NCI-H1092 (cell line): ENCODE measurements at places on chromosomes 2 and 18.

DNA sequence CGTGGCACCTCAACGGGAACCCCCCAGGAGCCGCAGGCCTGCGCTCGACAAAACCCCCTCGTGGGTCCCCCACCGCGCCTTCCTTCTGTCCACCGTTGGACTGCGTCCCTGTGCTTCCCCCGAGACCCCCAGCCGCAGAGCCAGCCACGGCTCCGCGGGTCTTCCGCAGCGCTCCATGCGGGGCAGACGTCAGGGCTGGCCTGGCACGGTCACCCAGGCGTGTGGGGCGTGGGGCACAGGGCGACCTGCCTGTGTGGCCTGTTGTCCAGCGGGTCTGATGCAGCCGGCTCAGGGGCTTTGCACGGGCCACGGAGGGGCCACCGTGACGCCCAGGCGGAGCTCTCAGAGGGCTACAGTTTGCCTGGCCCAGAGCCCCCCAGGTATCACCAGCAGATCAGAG, 11.0 kb downstream of the NFATC1 start:
- no peak for DNase-seq

DNA sequence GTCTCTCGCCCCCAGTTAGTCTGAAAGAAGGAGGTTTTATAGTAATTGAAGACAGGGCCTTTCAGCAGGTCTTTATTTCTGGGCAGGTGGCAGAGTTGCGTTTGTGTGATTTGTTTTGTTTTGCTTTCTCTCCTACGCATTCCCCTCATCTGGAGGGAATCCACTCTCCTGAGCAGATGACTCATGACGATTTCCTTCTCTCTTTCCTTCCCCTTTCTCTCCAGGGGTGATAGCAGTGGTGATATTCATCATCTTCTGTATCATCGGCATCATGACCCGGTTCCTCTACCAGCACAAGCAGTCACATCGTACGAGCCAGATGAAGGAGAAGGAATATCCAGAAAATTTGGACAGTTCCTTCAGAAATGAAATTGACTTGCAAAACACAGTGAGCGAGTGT, 888.8 kb downstream of the CNTNAP5 start:
- DNase-seq, result no peak

DNA sequence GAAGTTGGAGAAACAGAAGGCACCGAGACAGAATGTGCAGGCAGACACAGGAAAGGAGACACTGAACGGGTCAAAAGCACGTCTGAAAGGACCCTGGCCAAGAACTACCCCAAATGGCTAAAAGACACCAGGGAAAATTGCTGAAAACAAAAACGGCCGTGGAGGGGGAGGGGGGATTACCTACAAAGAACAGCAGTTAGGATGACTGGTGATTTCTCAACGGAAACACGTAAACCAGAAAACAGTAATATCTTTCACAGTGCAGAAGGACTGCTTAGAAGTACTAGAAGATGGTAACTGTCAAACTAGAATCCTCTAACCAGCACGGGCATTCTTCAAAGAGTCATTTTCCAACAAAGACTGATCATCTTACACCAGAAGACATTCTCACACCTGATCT, 142.6 kb downstream of the HDAC4 start:
- no peak for DNase-seq

DNA sequence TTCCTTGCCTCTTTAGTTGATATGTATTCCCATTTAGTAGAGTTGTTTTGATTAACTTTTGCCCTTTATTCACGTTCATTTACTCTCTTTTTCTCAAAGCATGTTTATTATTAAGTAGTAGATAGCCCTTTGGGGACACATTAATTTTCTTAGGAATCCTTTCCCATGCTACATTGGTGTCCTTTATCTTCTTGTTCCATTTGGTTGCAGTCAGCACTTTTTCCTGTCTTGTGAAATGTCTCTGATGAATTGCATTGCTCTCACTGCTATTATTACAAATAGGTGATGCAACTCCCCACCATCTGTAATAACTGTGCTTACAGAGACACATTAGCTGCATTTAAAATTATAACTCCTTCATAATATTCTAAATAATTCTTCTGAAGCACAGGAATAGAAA, 428.5 kb upstream of the CNTNAP5 start:
- DNase-seq, result no peak

GRCh38 chr2:12352889-12353288, 363.8 kb upstream of the TRIB2 start:
- DNase-seq, result peak; percentile 89

DNA sequence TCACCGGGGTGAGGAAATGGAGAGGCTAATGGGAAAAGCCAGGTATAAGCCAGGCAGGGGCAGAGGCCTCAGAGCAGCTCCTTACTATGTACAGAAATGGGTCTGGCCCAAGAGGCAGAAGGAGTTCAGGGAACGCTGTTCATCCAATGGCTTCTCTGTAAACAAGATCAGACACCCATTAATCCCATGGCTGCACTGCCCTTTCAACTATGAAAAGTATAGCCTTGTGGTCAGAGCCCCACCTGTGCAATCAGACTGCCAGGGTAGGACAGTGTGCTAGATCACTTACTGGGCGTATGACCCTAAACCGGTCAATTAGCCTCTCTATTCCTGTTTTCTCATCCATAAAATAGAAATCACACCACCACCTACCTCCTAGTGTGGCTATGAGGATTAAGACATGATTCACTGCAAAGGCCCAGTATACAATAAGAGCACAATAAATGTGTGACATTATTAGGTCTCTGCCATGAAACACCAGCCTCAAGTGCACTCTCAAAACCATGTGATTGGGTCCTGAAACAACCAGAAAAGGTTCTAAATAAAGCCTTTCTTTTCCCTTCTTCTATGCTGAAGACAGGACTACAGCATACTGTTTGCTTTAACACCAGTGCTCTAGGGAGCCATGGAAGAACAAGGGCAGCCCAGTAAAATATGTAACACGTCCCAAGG, 4.4 kb downstream of the ANKRD44 start:
- no peak for DNase-seq

GRCh38 chr18:332007-332406, 64.2 kb upstream of the THOC1 start:
- DNase-seq, result no peak

- DNase-seq, result no peak
Observed at GRCh38 chr2:120885749-120886148, 150.1 kb downstream of the GLI2 start.

GRCh38 chr2:60148716-60149115, 404.7 kb downstream of the BCL11A start:
- no peak for DNase-seq

GRCh38 chr2:188607501-188607900, 315.8 kb downstream of the GULP1 start:
- DNase-seq, result no peak

DNA sequence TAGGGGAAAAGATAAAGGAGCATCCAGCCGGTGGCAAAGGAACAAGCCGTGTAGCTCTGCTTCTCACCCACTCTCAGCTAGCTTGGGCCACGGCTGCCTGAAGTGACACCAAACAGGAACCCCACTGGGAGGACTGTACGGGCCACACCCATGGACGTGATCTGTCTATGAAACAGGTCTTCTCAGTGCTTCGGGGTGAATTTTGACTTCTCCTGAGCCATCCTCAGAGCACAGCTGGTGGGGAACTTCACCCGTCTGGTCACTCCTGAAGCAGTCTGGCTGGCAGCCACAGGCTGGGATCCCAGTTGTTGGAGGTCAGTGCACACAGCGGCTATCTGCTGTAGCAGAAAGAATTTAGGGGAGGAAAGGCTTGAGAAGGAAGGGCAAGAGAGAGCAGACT, 223.8 kb downstream of the FAM210A start:
- DNase-seq, result no peak

GRCh38 chr2:166297951-166298350, 77.8 kb downstream of the SCN9A start:
- no peak for DNase-seq

DNA sequence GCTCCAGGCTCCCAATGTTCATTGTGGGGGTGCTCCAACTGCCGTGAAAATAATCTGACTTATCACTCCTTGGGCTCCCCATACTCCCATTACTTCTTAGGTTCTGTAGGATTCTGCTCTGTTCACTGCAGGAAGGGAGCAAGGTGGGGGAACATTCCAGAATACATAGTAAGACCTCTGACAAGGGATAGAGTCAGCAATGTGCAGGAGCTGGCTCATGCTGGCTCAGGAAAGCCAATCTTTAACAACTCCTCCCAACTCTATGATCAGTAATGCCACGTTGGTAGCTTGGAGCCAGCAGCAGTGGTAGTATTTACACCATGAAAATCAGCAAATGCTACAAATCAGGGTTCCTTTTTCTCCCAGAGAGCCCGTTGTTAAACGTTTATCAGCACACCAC, 44.4 kb downstream of the FECH start:
- DNase-seq, result no peak

- no peak for DNase-seq
Observed at GRCh38 chr2:240460253-240460711, 24.8 kb downstream of the GPC1 start.

DNA sequence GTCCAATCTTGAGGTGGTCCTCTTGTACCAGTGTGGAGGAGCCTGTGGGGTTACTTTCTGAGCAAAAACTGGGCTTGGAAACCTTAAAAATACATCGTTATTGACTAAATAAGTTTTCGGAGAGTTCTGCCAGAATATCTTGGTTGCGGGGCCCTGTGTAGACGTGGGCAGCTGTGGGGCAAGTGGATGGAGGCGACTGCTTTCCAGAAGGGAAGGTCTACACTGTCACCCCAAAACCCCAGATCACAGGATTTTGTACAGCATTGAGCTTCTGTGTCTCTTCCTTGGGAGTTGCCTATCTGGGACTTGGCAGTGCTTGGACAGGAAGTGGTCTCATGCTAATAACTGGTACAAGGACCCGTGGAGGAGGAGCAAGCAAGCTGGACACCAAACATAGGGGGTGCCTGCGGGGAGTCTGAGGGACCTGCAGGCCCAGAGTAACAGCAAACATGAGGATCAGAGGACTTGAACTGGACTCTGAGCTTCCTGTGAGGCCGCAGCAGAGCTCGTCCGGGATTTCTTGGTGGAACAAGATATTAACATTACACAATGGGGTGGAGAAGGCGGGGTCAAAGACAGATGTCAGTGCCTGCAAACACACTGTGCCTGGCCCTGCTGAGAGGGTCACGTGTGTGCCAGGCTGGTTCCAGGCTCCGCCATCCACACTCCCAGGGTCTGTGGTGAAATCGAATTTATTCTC, 48.0 kb upstream of the CTLA4 start:
- no peak for DNase-seq

- no peak for DNase-seq
Observed at GRCh38 chr2:145551686-145552085, 1031.8 kb upstream of the ZEB2 start.

- DNase-seq, result no peak
Observed at GRCh38 chr18:3675994-3676393, 226.0 kb downstream of the TGIF1 start.

DNA sequence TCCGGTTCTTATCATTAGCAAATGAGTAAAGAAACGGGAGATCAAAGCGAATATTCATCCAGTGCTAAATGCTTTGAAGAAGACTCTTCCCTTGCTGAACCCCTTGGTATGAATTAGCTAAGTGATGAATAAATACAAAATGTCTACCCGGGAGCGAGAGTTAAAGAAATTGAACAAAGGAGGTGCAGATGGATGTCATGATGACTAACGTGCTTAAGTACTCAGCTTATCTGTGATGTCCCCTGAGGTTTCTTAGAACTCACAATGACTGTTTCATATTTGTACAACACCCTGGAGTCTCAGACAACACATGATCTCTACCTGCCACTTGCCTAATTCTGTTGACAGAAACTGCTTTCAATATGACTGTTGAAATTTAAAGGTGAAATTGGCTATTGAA, 148.5 kb downstream of the TMEM200C start:
- DNase-seq, result no peak

DNA sequence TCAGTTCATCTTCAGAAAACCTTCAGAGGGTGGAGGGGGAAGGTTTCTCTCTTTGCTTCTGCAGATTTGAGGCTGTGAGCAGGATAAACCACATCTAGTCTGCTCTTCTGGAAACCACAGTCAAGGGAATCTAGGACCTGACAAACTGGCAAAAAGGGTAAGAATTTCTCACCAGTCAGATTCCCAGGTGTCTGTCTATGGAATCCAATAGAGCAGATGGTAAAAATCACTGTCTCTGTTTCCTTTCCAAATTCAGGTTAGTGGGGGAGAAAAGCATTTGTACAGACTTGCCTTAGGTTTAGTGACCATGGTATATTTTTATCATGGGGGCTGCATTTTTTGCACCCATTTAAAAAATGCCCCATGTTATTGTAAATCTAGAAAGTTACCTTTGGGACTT, 62.2 kb upstream of the POLE4 start:
- DNase-seq, result no peak

DNA sequence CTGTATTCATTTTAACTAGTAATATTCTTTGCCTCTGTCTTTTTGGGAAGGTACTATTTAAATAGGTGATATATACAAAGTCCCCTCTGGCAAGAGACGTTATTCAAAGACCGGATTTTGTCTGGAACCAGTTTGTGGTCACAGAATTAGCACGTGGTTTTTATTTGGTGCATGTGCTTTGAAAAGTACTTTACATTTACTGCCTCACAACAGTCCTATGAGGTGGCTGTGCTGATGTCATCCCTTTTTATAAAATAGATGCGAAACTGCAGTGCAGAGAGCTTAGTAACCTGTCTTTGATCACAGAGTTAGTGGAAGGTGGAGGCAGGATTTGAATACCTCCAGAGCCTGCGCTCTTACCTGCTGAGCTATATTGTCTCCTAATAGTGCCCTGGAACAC, 4.0 kb downstream of the LPIN1 start:
- DNase-seq, result no peak

DNA sequence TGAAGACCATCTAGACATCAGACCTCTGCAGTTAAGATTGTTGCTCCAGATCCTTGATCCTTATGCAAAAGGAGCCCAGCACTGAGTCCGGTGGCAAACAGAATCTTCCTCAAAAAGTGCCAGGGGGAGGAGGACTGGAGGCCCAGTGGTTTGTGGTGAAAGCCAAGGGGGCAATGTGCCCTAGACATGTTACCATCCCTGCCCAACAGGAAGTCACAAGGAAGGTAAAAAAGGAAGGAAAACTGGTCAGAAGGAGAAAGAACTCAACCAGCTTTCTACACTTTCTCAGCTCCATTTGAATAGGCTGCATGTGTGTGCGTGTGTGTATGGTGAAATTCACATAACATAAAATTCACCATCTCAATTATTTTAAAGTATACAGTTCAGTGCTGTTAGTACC, 25.0 kb upstream of the KDM3A start:
- no peak for DNase-seq

DNA sequence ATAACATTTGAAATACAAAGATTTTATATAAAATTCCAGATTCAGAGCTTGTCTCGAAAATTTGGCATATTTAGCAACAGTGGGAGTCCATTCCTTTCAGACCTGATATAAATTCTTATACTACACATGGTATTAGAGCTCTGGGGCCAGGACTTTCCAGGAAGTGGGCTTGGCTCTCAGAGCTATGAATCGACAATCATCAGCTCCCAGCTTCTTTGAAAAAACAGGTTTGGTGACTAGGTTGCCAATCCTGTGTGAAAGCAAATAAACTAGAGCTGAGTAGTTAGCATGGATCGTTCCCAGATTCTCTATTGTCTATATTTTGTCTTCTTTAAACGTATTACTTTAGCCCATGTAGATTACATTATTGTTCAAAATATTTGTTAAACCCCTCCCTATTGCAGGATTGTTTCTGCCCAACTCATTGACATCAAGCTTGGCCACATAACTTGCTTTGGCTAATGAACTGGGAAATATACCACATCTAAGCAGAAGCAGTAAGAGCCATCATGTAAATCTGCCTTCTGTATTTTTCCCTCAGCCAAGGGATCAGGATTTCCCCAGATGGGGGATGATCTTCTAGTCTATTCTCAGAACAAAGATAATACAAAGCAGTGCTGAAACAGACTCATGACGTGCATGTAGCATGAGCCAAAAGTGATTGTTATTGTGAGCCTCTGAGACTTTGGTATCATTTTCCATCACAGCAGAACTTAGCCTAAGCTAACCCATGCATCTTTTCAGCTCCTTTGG, 105.4 kb downstream of the KCNH7 start:
- DNase-seq, result peak; percentile 27
